CD4-positive, alpha-beta T cell treated with Interleukin-1 beta for 1 hour (primary cell): ENCODE measurements at places on chromosomes 5 and 9.

- DNase-seq: no peak
Measured at GRCh38 chr5:106673941-106674340, 996.8 kb downstream of the EFNA5 start.

DNA sequence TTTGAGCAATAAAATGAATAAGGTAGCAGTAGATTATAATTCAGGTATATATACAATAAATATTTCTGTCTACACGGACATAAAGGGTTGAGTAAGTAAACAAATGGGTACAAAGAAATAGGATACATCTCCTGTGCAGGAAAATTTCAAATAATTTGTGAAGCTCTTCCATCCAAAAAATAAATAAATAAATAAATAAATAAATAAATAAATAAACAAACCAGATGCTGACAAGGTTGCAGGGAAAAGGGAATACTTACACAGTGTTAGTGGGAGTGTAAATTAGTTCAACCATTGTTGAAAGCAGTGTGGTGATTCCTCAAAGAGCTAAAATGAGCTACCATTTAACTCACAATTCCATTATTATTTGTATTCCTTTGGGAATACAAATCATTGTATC, 227.3 kb upstream of the CDH18 start:
- no peak for DNase-seq

- no peak for DNase-seq
Measured at GRCh38 chr9:98997604-98998003, 53.9 kb downstream of the COL15A1 start.

- no peak for DNase-seq
Measured at GRCh38 chr5:74660873-74661272, 20.3 kb upstream of the ENC1 start.

DNA sequence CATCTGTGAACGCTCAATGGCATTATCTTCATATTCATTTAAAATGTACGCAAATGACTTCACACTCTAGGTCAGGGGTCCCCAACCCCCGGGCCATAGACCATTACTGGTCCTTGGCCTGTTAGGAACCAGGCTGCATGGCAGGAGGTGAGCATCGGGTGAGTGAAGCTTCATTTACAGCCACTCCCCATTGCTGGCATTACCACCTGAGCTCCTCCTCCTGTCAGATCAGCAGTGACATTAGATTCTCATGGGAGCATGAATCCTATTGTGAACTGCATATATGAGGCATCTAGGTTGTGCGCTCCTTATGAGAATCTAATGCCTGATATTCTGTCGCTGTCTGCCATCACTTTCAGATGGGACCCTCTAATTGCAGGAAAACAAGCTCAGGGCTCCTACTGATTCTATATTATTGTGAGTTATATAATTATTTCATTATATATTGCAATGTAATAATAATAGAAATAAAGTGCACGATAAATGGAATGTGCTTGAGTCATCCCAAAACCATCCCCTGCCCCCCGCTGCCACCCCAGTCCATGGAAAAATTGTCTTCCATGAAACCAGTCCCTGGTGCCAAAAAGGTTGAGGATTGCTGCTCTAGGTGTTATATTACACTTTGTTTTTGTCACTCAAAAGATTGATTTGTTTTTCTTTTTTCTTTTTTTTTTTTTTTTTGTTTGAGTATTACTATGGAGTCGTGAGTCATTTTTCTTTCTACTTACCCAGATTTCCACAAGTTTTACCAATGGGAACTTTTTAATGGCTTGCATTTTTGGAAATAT, 127.2 kb downstream of the DOCK8 start:
- no peak for DNase-seq

DNA sequence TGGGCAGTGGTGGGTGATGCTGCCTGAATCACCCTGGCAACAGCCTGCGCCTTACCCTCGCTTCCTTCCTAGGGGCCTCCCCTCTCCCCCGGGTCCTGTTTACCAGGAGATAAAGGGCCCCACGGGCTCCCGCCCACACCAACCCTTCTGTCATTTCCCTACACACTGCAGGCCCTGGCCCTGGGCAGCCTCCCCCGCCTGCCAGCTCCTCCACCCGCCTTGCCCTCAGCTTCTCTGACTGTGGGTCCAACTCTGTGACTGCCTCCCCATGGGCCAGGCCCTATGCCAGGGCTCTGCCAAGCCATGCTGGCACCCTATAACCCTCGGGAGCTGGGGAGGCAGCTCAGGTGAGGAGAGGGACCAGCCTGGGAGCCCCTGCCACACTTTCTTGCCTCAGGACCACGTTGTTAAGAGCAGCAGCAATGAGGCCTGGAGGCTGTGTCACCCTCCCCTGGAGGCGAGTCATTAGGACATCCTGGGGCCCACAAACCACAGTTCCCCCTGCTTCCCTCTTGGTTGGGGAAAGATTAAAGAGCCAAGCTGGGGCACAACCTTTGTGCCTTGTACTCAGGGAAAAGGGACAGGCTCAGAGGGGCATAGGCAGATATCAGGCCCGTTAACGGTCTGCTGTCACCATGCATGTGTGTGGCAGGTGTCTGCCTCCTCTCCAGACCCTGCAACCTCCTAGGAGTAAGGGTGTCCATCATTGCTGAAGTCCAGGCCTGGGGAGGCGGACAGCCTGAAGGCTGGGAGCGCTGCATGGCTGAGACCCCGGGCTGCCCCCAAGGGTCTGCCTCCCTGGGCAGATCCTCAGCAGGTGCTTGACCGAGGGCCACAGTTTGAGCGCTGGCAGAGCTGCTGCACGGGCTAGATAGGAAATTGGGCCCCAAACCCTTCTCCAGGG, 2.8 kb downstream of the MGAT4B start:
- no peak for DNase-seq

DNA sequence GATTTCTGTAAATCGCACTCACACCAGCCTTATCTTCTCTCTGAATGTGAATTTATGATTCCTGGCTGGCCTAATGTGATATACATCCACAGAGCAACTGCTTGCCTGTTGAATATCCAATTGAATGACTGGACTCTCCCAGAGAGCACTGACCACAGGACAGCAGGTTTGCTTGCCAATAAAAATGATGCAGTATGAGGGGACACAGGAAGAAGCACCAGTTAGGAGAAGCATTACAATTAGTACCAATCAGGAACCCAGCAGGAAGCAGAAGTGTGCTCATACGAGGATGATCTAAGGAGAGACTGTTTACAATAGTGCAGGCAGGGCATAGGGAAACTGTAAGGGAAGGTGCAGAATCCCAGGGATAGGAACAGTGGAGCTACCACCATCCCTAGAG, 127.2 kb upstream of the ZNF366 start:
- DNase-seq: no peak

DNA sequence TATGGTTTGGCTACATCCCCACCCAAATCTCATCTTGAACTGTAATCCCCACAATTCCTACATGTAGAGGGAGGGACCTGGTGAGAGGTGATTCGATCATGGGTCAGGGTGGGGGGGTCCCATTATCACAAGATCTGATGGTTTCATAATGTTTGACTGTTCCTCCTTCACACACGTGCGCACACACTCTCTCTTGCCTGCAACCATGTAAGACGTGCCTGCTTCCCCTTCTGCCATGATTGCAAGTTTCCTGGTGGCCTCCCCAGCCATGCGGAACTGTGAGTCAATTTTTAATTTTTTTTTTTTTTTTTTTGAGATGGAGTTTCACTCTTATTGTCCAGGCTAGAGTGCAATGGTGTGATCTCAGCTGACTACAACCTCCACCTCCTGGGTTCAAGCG, 27.0 kb downstream of the FAM169A start:
- DNase-seq: no peak

GRCh38 chr9:684054-684890, 157.2 kb upstream of the DMRT1 start:
- no peak for DNase-seq
